ENCODE measurements at places on chromosomes 4 and X.

- DNase-seq, result peak; percentile 49
Measured at GRCh38 chrX:24113181-24113580, 36.3 kb upstream of the ZFX start.

DNA sequence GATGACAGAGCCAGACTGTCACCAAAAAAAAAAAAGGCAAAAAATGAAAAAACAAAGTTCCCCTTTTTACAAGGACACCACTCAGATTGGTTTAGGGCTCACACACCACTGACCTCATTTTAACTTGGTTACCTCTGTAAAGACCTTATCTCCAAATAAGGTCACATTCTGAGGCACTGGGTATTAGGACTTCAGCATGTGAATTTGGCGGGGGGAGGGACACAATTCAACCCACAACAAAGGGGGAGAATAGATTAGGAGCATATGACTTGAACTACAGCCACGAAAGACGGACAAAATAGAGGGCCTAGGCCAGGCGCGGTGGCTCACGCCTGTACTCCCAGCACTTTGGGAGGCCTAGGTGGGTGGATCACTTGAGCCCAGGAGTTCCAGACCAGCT is 31.0 kb upstream of the ARAF start:
- no peak for DNase-seq

- peak; percentile 30 for DNase-seq
Measured at GRCh38 chrX:129833153-129833990, 10.3 kb downstream of the ZDHHC9 start.

DNA sequence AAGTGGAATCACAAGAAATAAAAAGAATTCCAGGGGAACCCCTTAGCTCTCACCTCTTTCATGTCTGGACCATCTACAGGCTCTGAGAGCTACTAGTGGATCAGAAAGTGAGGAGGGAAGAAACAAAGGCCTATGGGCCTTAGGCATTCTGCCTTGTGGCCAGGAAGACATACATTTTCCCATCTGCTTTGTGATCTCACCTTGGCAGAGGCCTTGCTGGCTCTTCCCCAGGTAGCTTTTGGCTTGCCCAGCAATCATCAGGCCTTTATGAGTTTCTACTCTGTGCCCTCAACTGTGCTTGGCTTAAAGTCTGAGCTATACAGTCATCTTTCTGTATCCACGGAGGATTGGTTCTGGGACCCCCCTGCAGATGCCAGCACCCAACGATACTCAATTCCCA is 28.3 kb upstream of the CD99L2 start:
- DNase-seq, result no peak

- DNase-seq, result no peak
Measured at GRCh38 chr4:113537628-113538027, 223.9 kb downstream of the CAMK2D start.

DNA sequence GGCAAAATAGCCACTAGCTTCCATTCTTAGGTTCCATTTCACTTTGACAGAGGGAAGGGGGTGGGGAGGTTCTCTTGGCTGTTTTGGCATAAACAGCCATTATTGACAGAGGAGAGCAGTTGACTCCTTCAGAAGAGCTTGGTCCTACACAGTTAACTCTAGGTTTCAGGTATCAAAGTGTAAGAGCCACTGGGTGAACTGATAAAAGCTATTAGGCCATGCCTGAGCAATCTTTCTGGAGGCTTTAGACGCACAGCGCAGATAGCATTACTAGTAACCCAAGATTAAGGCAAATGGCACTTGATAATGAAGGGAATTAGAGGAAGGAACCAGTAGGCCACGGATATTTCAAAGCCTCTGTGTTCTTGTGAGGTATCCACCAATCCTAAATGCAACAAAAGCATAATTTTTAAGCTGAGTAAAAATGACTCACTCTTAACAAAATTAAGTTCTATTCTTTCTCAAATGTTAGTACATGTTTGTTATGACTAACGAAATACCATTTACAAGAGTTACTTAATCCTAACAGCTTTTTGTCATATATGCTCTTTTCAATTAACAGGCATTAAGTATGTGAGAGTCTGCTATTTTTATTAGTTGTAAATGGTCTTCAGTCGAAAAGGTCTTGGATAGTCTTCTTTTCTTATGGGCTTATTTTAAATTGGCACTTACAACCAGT is 53.6 kb downstream of the SLC7A11 start:
- DNase-seq, result no peak

DNA sequence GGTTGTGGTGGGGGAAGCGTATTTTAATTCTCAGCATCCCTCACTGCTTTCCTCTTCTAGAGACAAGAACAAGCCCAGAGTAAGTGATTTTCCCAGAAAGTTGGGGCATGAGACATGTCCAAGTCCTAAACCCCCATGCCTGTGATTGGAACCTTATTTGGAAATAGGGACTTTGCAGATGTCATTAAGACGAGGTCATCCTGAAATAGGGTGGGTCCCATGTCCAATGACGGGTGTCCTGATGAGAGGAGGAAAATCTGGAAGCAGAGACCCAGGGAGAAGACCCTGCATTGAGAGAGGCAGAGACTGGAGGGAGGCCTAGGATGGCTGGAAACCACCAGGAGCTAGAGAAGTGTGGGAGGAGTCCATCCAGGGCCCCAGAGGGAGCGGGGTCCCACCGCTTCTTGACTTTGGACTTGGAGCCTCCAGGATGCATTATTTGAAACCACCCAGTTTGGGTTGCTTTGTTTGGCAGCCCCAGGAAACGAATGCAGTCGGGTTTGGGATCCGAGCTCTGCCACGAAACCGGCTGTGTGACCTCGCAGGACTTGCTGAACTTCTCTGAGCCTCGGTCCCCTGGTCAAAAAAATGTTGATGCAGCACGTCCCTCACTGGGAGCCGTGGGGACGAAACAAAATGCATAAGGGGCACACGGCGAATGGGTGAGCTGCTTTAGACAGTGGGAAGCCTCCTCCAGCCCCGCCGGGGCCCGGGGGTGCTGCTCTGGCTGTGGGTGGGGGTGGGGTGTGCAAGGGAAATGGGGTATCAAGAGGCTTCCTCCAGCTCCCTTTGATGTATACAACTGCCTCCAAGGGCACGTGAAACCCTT is 113.9 kb downstream of the CPZ start:
- DNase-seq, result no peak

DNA sequence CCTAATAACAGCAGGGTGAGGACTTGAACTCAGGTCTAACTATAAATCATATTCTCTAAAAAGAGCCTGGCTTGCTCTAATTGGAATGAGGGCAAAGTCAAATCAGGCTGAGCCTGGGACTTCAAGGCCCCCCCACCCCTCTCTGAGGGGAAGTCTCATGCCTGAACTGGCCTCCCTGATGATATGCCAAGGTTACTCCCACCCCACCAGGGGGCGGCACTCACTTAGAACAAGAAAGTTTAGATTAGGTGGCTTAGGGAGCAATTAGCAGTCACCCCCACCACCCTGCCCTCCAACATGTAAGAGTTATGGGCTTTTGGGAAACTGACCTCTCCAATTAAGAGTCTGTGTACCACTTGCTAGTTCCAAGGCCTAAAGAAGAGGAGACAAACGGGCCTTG is 2.7 kb downstream of the FOXO4 start:
- no peak for DNase-seq

- DNase-seq, result peak; percentile 27
Measured at GRCh38 chrX:14920196-14920595, 47.0 kb downstream of the MOSPD2 start.

- no peak for DNase-seq
Measured at GRCh38 chrX:95040104-95040503, 1366.1 kb downstream of the FAM133A start.

Data from AG04450 (cell line).